Activated T-cell treated with anti-CD3 and anti-CD28 coated beads, Interleukin-2, amount 50 U/mL, for 4 hours (primary cell): ENCODE measurements at places on chromosomes 2 and 18. TPM values are rescaled to one million over a fixed set of nuclear protein-coding genes. Genes with fewer than 3 reads are reported as not detected.

LAMA3 gene
- 0.08 TPM for total RNA-seq

WDR43 gene
- total RNA-seq = 230 TPM

VIT gene
- total RNA-seq = not detected

RIT2 gene
- total RNA-seq = not detected

CASP10 gene
- 4.4 TPM for total RNA-seq
